ENCODE measurements at places on chromosomes 5 and 9. TPM values are rescaled to one million over a fixed set of nuclear protein-coding genes. Genes with fewer than 3 reads are reported as not detected.

The DND1 gene
- total RNA-seq = not detected

The SPARC gene
- 54.2 TPM for total RNA-seq

The MLANA gene
- total RNA-seq = not detected

The RGS7BP gene
- not detected for total RNA-seq

The TMC1 gene
- not detected for total RNA-seq

The GHR gene
- 1.4 TPM for total RNA-seq

The SARDH gene
- 0.96 TPM for total RNA-seq

The PCDHGA9 gene
- total RNA-seq = 0.85 TPM

The ASPN gene
- total RNA-seq = under 0.01 TPM

The GEMIN5 gene
- 23.0 TPM for total RNA-seq

The MTX3 gene
- 12.3 TPM for total RNA-seq

The GABRG2 gene
- total RNA-seq = under 0.01 TPM

The EFNA5 gene
- 7.7 TPM for total RNA-seq

The C9orf153 gene
- total RNA-seq = 0.48 TPM

The ARSB gene
- total RNA-seq = 5.3 TPM

The PMPCA gene
- total RNA-seq = 34.1 TPM

The SH3RF2 gene
- total RNA-seq = 10.9 TPM

The CAVIN4 gene
- under 0.01 TPM for total RNA-seq

The COMMD10 gene
- 43.1 TPM for total RNA-seq

The NIM1K gene
- total RNA-seq = not detected

The NCS1 gene
- total RNA-seq = 60.7 TPM

The MYO10 gene
- total RNA-seq = 27.7 TPM

The LRRC19 gene
- total RNA-seq = not detected

The IGFBPL1 gene
- total RNA-seq = not detected

The CD72 gene
- 0.72 TPM for total RNA-seq

The PCSK1 gene
- not detected for total RNA-seq

The PNPLA7 gene
- 0.24 TPM for total RNA-seq

The BAAT gene
- 0.24 TPM for total RNA-seq

The N4BP3 gene
- 4.8 TPM for total RNA-seq

The TSSK1B gene
- 0.21 TPM for total RNA-seq

The EPB41L4A gene
- 3.6 TPM for total RNA-seq

The HRCT1 gene
- 0.85 TPM for total RNA-seq

The FAM151B gene
- total RNA-seq = 0.48 TPM

The SLC24A2 gene
- total RNA-seq = not detected

The VCAN gene
- 145 TPM for total RNA-seq
